ENCODE measurements at places on chromosomes 6 and 20.

GRCh38 chr6:164377348-164377918, 932.0 kb downstream of the C6orf118 start:
- no peak for DNase-seq

DNA sequence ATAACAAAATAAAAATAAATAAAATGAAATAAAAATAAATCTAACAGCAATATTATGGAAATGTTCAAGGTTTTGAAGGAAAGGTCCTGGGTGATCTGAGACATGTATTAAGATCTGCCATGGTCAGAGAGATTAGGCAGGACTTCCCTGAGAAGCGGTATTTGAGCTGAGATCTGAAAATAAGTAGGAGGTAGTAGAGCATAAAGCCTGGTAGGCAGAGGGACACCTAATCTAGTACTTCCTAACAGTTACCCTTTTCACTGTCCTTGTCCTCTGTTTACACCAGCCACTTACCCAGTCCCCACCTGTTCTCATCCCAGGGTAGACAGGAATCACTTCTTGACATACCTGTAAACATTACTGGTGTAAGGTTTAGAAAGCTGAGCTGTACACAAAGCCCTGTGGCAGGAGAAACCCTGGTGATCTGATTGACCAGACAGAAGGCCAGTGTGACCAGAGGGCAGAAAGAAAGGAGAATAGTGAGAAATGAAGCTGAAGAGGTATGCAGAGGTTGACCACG, 8.3 kb upstream of the ZNF318 start:
- DNase-seq = no peak

DNA sequence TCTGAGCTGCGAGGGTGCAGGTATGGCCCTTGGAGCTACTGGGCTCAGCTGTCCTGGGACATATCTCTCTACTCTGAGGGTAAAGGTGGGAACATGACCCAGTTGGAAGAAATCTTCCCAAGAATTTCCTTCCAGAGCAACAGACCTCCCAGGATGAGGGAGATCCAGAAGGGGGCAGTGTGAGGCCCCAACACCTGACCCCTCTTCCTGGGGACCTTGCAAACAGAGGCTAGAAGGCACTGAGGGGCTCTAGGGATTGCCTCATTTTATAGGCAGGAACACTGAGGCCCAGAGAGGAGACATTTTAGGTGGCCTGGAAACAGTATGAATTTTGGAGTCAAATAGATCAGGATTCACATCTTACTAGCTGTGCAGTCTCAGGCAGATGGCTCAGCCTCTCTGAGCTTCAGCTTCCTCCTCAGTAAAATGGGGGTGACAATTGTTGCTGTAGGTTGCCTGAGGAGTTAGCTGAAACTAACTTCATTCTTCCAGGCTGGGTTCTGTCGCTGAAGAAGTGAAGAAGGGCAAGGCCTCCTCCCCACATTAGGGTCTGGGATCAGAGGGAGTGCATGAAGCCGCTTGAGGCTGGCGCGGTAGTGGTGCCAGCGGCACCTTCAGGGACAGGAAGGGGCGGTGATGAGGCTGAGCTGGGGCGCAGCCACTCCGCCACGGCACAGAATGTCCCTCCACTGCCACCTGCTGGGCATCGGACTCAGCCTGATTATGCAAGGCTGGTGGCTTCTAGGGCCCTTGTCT, 11.4 kb downstream of the KCNK17 start:
- no peak for DNase-seq

DNA sequence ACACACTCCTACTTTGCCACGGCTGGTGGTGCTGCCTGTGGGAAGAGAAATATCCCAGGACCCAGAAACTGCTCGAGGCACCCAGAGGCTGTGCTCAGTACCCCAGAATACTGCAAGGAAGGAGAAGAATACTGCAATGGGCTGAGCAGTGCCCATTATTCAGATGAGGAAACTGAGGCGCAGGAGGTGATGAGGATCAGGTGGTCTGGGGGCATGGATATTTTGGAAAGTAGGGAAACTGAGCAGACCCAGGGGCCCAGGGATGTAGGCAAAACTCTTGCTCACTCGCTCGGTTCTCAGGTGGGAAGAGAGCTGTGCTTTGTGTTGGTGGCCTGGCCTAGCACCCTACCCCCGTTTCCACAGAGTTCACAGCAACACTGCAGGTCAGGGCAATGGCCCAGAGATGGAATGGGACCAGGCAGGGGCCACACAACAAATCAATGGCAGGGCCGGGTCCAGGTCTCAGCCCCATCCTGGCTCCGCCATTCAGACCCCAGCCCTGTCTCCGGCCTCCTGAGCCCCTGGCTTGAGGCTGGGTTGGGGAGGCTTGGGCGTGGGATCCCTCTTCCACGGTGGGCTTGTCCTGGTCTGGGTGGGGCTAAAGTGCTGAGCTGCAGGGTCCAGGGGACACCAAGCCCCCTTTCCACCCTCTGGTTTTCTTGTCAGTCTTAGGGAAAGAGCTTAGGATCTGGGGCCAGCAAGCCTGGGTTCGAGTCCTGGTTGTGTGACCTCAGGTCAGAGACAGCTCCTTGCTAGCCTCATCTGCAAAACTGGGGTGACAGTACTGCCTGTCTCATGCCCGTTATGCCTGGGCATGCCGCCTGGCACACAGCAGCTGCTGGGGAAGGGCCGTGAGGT, 33.9 kb downstream of the SUN5 start:
- DNase-seq = no peak
